ENCODE measurements at places on chromosomes 7 and 10. TPM values are rescaled to one million over a fixed set of nuclear protein-coding genes. Genes with fewer than 3 reads are reported as not detected.

The C10orf62 gene
- polyA plus RNA-seq, result 0.06 TPM

The FXYD4 gene
- polyA plus RNA-seq, result not detected

The ATE1 gene
- polyA plus RNA-seq, result 14.9 TPM

The SPOCK2 gene
- 0.03 TPM for polyA plus RNA-seq

The INSIG1 gene
- 104 TPM for polyA plus RNA-seq

The DNAJC2 gene
- 17.6 TPM for polyA plus RNA-seq

The JCAD gene
- 0.10 TPM for polyA plus RNA-seq

The GNGT1 gene
- polyA plus RNA-seq, result not detected

The IMMP2L gene
- polyA plus RNA-seq, result 12.0 TPM

GRCh38 chr10:24762161-24762924 is 38.7 kb upstream of the ARHGAP21 start:
- H3K27me3 ChIP-seq, result no peaks in the 10 kb centered on the region
- H3K4me1 ChIP-seq, result peaks cover 5% of the 10 kb centered on the region
- no peak overlapping the region for H3K27ac ChIP-seq
- no peak for DNase-seq
- no peaks in the 10 kb centered on the region for H3K36me3 ChIP-seq
- H3K4me3 ChIP-seq, result no peak overlapping the region

- H3K27me3 ChIP-seq, result peaks cover 4% of the 10 kb centered on the region
- no peak overlapping the region for H3K27ac ChIP-seq
- no peaks in the 10 kb centered on the region for H3K36me3 ChIP-seq
Measured at GRCh38 chr7:27472043-27472442, 190.6 kb downstream of the HIBADH start.

- no peaks in the 10 kb centered on the region for H3K36me3 ChIP-seq
- H3K4me3 ChIP-seq, result peak overlapping the region; percentile 64
- peak overlapping the region; percentile 95 for H3K27ac ChIP-seq
- H3K27me3 ChIP-seq, result no peaks in the 10 kb centered on the region
Measured at GRCh38 chr10:122373721-122374120, 787 bp upstream of the PLEKHA1 start.

GRCh38 chr10:122532601-122533296 is 27.8 kb upstream of the DMBT1 start:
- no peak for DNase-seq
- H3K36me3 ChIP-seq, result no peaks in the 10 kb centered on the region
- no peak overlapping the region for H3K4me3 ChIP-seq
- no peak overlapping the region for H3K27ac ChIP-seq
- H3K4me1 ChIP-seq, result no peaks in the 10 kb centered on the region

DNA sequence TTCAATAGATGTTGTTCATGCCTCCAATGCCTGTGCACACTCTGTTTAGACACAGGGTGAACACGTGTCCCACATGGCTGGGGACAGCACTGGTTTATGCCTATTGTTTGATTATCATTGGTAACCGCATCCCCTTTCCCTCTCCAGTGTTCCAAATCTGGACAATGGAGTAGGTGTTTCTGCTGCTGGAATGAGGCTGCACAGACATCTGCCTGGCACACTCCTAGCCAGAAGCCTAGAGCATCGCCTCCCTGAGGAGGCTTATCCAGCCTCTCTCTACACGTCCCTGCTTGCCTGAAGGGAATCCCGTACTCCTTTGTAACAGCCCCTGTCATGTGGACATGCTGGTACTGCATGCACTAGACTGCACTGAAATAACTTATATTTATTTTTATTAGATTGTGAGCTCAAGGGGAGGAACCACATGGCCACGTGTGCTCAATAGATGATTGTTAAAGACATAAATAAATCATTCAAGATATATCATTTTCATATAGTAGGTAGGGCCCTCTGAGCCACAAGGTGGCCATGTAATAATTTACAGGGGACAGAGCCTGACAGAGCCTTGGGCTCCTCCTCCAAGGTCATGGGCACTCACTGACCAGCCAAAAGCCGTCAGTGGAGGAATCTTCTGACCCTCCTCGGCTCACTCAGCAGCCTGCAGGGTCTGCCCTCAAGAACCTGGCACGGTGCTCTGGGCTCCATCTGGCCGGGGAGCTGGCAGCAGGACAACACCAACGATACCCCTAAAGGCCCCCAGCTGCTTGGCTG is 310.9 kb upstream of the ZNF32 start:
- no peak for DNase-seq
- H3K27ac ChIP-seq, result no peak overlapping the region
- no peak overlapping the region for H3K4me3 ChIP-seq
- H3K4me1 ChIP-seq, result no peaks in the 10 kb centered on the region
- no peaks in the 10 kb centered on the region for H3K36me3 ChIP-seq

DNA sequence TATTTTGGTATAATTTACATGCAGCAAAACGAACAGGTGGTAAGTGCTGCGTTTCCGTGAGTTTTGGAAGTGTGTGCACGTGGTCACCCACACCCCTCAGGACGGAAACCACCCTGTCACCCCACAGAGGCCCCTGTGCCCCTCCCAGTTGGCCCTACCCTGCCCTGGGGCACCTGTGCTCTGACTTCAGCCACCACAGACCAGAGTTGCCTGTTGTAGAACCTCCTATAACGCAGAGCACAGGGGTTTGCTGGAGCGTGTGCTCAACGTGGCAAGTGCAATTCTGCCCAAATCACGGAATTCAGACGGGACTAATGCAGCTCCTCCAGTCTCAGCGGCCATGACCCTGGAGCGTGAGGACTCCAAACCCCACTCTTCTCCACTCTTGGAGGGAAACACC is 9.6 kb upstream of the CFAP46 start:
- H3K36me3 ChIP-seq, result no peaks in the 10 kb centered on the region
- H3K4me1 ChIP-seq, result no peaks in the 10 kb centered on the region
- no peak for DNase-seq
- peaks cover 9% of the 10 kb centered on the region for H3K27me3 ChIP-seq
- no peak overlapping the region for H3K4me3 ChIP-seq

Data from keratinocyte (primary cell).